Activated T-helper 1 cell treated with anti-CD3 and anti-CD28 coated beads, Interleukin-2, amount 50 U/mL, for 16 hours (primary cell): ENCODE measurements at places on chromosomes 7 and 10.

GRCh38 chr10:119320981-119321380 lies 113.6 kb downstream of the GRK5 start:
- no peak for DNase-seq

GRCh38 chr7:50584386-50584785 lies 19.2 kb upstream of the DDC start:
- no peak for DNase-seq

- DNase-seq = no peak
Measured at GRCh38 chr7:13139436-13139835, 452.0 kb downstream of the ARL4A start.

GRCh38 chr7:113768387-113768786 lies 150.4 kb downstream of the PPP1R3A start:
- no peak for DNase-seq

DNA sequence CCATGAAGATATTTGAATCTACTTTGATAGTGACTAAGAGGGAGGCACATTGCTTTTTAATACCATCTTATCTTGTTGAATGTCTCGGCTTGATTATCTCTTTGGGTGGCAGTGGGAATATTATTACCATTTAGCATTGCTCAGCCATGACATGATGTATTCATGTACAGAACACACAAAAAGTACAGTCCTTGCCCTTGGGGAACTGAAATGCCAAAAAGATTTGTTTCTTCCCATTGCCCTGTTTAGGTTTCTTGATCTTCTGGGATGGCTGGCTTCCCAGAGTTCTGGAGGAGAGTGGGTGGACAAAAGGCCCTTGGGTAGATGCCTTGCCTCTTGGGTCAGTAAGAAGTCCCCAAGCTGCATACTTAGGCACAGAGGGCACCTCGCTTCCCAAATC lies 23.8 kb downstream of the SUFU start:
- DNase-seq = no peak

- DNase-seq = no peak
Measured at GRCh38 chr7:22088827-22089226, 143.1 kb upstream of the CDCA7L start.

- no peak for DNase-seq
Measured at GRCh38 chr10:127755753-127756152, 18.8 kb downstream of the FOXI2 start.

- DNase-seq = no peak
Measured at GRCh38 chr7:73896454-73896853, 35.5 kb downstream of the TMEM270 start.

DNA sequence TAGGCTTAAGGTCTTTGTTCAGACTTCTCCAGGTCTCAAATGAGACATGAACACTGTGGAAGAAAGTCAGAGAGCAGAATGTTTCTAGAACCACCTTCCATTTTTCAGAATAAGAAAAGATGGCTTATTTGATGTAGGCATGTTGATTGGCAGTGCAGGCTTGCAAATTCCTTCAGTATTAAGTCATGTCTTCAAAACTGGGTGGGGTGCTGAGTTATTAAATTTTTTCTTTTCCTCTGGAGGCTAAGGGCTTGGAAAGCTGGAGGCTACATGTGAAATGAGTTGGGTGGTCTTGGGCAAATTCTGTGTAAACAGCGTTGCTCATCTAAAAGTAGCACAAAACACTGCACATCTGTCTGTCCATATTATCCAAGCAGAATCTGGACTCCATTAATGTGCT lies 62.8 kb downstream of the PRTFDC1 start:
- DNase-seq = no peak

GRCh38 chr7:115368998-115369397 lies 447.1 kb downstream of the MDFIC start:
- DNase-seq = no peak

GRCh38 chr10:70828923-70829322 lies 13.2 kb downstream of the SGPL1 start:
- no peak for DNase-seq

DNA sequence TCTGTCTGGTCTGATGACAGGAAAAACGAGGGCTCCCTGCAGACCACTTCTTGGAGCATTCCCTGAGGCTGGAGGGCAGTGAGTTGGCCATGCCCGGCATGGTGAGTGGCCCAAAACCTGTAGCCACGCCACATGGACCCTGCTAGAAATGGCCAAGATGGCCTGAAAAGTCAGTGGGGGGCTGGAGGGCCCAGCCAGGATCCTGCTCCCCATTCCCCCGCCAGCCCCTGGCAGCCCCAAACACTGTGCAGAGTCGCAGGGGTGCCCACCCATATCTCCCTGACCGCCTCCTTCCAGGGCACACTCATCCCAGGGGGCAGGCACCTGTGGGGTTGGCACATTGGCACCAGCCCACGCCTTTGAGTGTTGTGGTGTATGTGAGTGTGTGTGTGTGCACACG lies 18.7 kb upstream of the PPP2R2D start:
- DNase-seq = no peak

DNA sequence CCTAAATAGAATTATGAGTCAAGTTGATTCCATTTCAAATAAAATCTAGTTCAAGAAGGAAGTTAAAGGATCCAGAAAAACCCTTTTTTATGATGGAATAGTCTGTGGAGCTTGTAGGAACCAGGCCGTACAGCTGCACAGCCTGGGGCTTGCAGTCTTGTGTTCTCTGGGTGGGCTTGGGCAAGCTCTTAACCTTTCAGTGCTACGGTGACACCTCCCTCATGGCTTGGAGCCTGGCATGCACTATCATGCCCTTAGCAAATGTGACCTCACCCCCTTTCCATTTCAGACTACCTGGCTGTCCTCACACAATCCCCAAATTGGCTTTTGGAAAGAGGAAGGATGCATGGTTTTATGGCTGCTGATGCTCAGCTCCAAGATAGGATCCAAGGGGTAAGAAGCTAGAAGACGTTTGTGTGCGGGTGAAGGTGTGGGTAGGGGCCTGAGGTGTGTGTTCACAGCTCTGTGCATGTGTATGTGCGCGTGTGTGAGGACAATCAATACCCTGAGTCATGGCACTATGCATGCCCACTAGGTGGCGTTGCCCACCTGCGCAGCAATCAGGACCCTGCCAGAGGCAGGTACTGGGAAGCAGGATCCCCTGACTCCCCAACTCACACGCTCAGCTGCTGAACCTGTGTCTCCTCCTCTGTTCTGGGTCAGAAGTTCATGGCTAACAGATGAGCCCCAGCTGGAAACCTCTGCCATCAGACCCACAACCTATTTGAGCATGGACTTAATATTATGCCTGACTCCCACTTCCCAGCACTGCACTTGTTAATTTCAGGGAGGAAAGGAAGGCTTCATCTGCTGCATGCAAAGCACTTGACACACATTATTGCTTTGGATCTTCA lies 113.4 kb downstream of the PTPN20 start:
- DNase-seq = peak; percentile 40

GRCh38 chr7:21927693-21928092 lies 18.0 kb downstream of the CDCA7L start:
- no peak for DNase-seq

DNA sequence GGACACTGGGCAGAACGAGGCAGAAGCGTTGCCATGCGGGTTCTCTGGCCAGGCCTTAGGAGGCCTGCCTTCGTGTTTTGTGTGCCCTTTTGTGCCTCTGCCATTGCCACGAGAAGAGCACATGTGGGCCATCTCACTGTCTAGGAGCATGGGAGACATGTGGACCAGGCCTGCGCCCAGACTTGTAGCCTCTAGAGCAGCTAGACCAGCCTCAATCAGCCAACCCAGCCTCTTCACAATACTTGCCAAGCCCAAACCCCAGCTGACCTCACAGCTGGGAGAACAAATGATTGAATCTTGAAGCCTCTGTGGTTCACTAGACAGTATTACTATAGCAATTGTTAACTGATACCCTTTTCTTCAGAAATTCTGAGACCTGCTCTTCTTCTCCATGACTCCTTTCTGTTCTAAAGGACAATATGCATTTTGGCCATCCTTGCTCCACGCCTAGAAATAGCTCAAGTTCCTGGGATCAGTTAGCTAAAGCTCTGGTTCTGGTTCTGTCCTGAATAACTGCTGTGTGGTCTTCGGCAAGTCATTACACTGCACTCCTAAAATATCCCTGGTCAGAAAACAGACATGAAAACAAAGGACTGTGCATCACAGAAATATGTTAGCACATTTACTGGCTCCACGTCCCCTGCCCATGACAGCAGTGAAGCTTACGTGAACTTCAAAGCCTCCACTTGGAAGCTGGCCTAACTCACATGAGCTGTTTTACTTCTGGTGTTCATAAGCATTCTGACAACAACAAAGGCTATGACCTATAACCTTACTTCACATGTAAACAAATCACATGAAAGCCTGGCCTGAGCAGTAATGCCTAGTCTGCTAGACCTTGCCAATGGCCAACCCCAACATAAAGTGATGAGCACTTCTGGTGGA lies 72.3 kb upstream of the MKRN1 start:
- no peak for DNase-seq

GRCh38 chr10:4522296-4523000 lies 303.6 kb upstream of the AKR1E2 start:
- DNase-seq = no peak

- DNase-seq = no peak
Measured at GRCh38 chr7:91894781-91895480, 14.4 kb upstream of the MTERF1 start.

GRCh38 chr10:116848032-116848943 lies 1.0 kb upstream of the ENO4 start:
- DNase-seq = no peak

- DNase-seq = no peak
Measured at GRCh38 chr7:69744026-69744425, 145.8 kb downstream of the AUTS2 start.

- no peak for DNase-seq
Measured at GRCh38 chr7:1024331-1024841, 20.0 kb upstream of the GPR146 start.

DNA sequence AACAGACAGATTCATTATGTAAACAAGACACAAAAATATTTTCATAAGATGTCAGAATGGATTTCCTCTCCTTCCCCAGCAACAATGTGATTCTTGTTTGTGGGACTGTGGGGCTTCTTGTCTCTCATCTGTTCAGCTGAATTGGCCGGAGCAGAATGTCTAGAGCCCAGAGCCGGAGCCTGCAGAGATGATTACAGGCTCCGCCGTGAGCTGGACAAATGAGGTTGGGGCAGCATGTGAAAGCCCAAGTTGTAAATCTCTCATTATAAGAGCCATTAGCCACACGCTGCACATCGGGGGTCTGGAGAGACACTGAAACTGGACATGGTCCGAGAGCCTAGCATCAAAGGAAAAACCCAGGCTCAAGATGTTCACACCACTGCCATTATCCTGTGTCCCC lies 137.0 kb upstream of the ADAM12 start:
- DNase-seq = no peak

DNA sequence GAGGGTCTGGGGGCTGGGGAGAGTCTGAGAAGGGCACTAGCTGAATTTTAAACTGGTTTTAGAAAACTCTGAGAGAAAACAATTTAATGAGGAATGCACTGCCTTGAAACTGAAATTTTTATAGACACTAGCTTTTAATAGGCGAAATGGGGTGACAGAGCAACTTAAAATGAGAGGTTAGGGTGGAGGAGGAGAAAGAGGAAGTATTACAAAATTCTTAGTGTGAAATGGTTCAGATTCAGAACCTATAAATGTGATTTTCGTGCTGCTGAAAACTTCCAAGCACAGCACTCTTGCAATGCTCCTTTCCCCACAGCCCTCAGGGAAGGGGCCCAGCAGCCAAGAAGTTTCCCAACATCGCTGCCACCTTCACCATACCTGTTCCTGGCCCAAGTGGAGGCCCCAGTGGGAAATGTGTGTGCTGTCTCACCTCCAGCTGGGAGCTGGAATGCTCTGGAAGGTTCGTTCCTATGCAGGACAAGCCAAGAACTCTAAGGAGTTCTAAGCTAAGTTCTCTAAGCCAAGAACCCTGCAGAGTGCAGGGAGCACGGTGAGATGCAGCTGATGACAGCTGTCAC lies 60.0 kb downstream of the ATXN7L1 start:
- no peak for DNase-seq
